HuH-7 (cell line): ENCODE measurements at places on chromosomes 2 and 18.

DNA sequence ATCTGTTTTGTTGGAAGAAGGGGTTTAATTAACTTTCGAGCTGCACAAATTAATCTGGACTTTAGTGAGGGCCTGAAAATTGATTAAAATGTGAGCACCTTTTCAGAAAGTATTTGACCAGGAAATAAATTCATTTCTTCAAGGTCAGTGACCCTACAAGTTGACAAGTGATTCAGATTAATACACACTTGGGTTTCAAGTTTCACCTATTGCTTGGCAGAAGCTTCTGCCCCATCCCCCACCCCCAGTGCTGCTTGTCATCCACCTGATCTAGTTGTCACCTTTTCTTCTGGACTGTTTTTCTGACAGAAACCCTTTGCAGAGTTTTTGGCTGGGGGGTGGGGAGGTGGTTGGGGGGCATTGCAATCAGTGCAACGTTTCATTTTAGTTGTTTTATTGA is 46.2 kb downstream of the RPRM start:
- DNase-seq: no peak

GRCh38 chr18:51212606-51213005 is 15.1 kb upstream of the MEX3C start:
- no peak for DNase-seq

DNA sequence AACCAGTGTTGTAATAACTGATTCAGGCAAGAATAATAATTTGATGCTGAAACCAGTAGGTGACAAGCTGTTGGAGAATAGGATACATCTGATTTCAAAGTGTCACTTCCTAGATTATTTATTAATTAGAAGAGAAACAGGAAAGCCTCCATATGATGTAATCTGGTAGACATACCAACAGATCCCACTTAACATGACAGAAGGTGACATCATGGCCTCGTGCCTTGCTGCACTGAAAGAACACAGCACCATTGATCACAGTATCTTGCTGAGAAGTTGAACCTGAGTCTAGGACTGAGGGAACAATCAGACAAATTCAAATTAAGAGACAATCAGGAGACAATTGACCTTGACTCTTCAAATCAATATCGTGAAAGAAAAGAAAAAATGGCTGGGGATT is 131.6 kb upstream of the DLGAP1 start:
- DNase-seq: no peak

GRCh38 chr2:77513191-77513590 is 9.0 kb downstream of the LRRTM4 start:
- no peak for DNase-seq

GRCh38 chr2:5834501-5834900 is 142.3 kb downstream of the SOX11 start:
- DNase-seq: no peak
